Gastrocnemius medialis (tissue), 4 donors: ENCODE measurements at places on chromosomes 3 and 15. TPM values are rescaled to one million over a fixed set of nuclear protein-coding genes. Genes with fewer than 3 reads are reported as not detected.

ARGFX gene
- total RNA-seq: not detected

- H3K4me1 ChIP-seq: peaks cover 11% of the 10 kb centered on the region
- no peaks in the 10 kb centered on the region for H3K27me3 ChIP-seq
- no peak for DNase-seq
- no peaks in the 10 kb centered on the region for H3K36me3 ChIP-seq
- no peak overlapping the region for H3K27ac ChIP-seq
- H3K4me3 ChIP-seq: no peak overlapping the region
Measured at GRCh38 chr3:66256806-66257205, 36.0 kb downstream of the SLC25A26 start.

COL6A5 gene
- total RNA-seq: not detected

- DNase-seq: no peak
- no peak overlapping the region for H3K4me3 ChIP-seq
Measured at GRCh38 chr3:186742618-186743380, 25.6 kb downstream of the KNG1 start.

DNA sequence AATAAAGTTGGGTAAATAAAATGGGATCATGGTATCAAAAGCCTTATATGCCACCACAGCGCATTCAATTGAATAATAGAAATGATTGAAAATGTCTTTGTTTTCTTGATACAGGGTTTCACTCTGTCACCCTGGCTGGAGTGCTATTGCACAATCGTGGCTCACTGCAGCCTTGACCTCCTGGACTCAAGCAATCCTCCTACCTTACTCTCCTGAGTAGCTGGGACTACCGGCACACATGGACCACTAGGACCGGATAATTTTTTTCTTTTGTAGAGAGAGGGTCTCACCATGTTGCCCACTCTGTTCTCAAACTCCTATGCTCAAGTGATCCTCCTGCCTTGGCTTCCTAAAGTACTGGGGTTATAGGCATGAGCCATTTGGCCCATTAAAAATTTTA is 33.8 kb upstream of the BBX start:
- H3K36me3 ChIP-seq: no peaks in the 10 kb centered on the region
- H3K27ac ChIP-seq: no peak overlapping the region
- no peaks in the 10 kb centered on the region for H3K27me3 ChIP-seq
- no peaks in the 10 kb centered on the region for H3K4me1 ChIP-seq

DNA sequence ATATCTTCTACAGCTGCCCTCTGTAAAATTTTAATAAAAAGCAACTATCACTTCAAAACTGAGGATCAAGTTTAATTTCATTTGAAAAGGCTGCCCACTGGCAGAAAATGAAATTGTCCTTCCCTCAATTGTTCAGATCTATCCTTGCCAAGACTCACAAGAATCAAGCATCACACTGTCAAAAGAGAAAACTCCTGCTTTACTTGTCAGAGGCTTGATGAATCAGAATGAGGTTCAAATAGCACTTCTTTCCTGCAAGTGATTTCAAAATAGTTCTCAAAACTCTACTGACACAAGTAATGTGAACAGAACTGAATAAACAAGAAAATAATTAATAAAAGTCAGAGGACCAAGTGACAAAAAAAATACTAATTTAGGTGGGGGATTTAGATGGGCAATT is 70.6 kb downstream of the GOLIM4 start:
- no peaks in the 10 kb centered on the region for H3K27me3 ChIP-seq
- no peak overlapping the region for H3K4me3 ChIP-seq
- peak overlapping the region; percentile 80 for H3K27ac ChIP-seq
- H3K36me3 ChIP-seq: peaks cover 46% of the 10 kb centered on the region

- H3K4me3 ChIP-seq: no peak overlapping the region
- no peaks in the 10 kb centered on the region for H3K36me3 ChIP-seq
- no peak for DNase-seq
- no peak overlapping the region for H3K27ac ChIP-seq
- no peaks in the 10 kb centered on the region for H3K4me1 ChIP-seq
Measured at GRCh38 chr15:71468715-71469114, 341.6 kb upstream of the NR2E3 start.

- H3K36me3 ChIP-seq: no peaks in the 10 kb centered on the region
- no peaks in the 10 kb centered on the region for H3K27me3 ChIP-seq
- no peaks in the 10 kb centered on the region for H3K4me1 ChIP-seq
- no peak overlapping the region for H3K4me3 ChIP-seq
- DNase-seq: no peak
Measured at GRCh38 chr3:37753428-37753827, 108.3 kb upstream of the CTDSPL start.

GRM2 gene
- not detected for total RNA-seq

DNA sequence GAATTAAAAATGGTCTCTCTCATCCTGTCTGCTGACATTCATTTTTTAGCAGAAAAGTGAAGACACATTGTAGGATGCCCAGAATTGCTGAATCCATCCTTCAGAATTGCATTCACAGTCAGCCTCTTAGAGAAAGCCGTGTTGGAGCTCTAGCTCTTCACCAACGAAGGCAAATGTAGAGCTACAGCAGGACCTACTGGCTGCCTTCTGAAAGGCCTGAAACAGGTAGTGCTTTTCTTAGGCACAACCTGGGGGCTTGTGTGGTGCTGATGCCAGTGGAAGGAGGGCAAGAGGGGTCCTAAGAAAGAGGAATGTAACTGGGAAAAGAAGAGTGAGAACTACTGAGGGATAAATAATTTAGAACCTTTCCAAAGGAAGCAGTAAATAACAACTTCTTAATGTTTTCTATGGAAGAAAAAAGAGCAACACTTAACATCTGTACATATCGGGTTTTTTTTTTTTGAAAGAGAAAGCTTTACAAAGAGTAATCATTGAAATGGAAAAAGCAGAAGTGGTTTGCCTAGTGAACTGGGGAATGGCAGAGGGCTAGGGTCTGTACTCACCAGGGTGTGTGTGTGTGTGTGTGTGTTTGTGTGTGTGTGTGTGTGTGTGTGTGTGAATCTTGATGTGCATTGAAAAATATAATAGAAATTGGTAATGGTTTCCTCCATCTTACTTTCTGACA is 297.8 kb downstream of the SATB1 start:
- H3K4me3 ChIP-seq: no peak overlapping the region
- H3K27me3 ChIP-seq: no peaks in the 10 kb centered on the region
- no peak overlapping the region for H3K27ac ChIP-seq
- H3K4me1 ChIP-seq: no peaks in the 10 kb centered on the region
- DNase-seq: no peak

DNA sequence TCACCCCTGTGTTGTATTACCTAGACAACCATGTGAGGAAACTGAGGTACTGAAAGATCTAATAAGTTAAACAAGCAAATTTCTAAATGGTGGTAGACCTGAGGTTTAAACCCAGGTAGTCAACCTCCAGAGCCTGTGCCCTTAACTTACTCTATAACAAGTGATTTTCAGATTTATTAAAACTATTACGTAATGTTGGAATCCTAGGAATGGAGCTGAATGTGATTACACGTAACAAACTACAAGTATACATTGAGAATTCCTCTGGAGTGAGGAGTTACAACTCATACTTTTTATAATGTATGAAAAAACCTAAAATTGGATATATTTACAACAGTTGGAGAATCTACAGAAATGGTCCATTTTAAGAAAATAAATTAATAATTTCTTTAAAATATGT is 18.0 kb downstream of the FAM98B start:
- no peaks in the 10 kb centered on the region for H3K27me3 ChIP-seq
- no peaks in the 10 kb centered on the region for H3K4me1 ChIP-seq
- no peak for DNase-seq
- no peak overlapping the region for H3K4me3 ChIP-seq

DNA sequence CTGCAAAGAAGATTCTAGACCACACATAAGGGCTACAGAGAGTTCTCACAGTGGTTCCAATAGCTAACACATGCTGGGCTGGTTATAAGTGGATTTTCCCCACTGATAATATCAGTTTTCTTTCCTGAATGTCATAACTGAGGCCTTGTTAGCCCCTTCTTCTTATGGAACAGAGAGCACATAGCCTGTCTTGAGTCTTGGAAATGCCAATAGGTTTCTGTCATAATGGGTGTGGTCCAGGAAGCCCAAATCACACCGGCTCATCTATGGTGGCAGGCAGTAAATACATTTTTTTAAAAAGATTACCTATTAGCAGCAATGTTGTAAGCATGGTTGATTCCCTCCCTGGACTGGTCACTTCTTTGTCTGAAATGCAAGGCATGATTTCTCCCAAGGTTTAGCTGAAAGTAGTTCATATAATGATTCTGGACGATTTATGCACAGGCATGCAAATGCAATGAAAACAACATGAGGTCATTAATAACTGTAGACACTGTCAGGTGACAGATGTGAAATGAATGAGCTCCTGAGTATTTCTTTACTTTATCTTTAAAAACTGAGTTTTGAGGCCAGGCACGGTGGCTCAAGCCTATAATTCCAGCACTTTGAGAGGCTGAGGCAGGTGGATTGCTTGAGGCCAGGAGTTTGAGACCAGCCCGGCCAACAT is 67.2 kb upstream of the ATP2C1 start:
- no peak overlapping the region for H3K27ac ChIP-seq
- no peak for DNase-seq
- H3K4me3 ChIP-seq: no peak overlapping the region

NDN gene
- total RNA-seq: 8.9 TPM

DNA sequence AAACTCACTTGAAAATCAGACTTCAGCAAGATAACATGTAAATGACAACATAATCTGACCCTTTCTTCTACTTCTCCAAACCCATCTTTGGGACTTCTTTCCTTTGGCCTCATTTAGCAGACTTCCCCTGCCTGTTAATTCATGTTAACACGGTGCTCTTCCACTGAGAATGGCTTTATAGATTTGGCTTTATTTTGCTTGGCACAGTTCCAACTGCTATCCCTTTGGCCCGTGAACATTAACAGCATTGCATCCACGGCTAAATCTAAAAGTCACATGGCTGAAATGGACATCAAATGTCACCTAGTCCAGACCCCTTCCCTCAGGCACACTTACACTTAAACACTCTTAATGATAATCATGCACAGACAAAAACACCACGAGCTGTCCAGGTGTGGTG is 3.8 kb downstream of the ZMAT3 start:
- no peak for DNase-seq
- no peak overlapping the region for H3K4me3 ChIP-seq
- H3K36me3 ChIP-seq: peaks cover 10% of the 10 kb centered on the region
- H3K27me3 ChIP-seq: no peaks in the 10 kb centered on the region

DNA sequence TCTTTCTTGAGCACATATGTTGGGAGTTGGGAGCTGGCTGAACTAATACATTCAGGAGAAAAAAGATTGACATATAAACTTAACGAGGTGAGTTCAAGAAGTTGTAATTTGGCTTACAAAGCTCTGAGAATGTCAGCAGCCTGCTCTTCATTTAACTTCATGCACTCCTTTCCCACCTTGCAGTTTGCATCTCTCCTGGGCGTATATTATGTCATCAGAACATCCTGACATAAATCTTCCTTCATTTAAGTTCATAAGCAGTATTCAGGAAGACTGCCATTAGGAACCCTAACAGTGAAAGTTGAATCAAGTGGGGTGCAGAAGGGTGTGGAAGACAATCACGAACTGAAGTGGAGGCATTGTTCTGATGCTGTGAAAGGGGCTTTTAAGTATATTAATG is 288.1 kb downstream of the ARPP21 start:
- no peaks in the 10 kb centered on the region for H3K36me3 ChIP-seq
- H3K4me1 ChIP-seq: no peaks in the 10 kb centered on the region
- no peak for DNase-seq
- no peaks in the 10 kb centered on the region for H3K27me3 ChIP-seq
- no peak overlapping the region for H3K4me3 ChIP-seq

- no peak for DNase-seq
- no peaks in the 10 kb centered on the region for H3K36me3 ChIP-seq
- no peaks in the 10 kb centered on the region for H3K27me3 ChIP-seq
- no peaks in the 10 kb centered on the region for H3K4me1 ChIP-seq
Measured at GRCh38 chr3:117537949-117538348, 828.4 kb downstream of the TUSC7 start.

PPM1L gene
- total RNA-seq: 243 TPM

PTH1R gene
- 7.9 TPM for total RNA-seq

CFAP100 gene
- total RNA-seq: not detected

GRCh38 chr3:138230525-138230924 is 43.4 kb downstream of the ARMC8 start:
- H3K27ac ChIP-seq: no peak overlapping the region
- H3K27me3 ChIP-seq: no peaks in the 10 kb centered on the region
- DNase-seq: no peak
- peaks cover 72% of the 10 kb centered on the region for H3K36me3 ChIP-seq
- H3K4me1 ChIP-seq: no peaks in the 10 kb centered on the region

- H3K4me3 ChIP-seq: no peak overlapping the region
- no peak for DNase-seq
- H3K27ac ChIP-seq: no peak overlapping the region
- no peaks in the 10 kb centered on the region for H3K36me3 ChIP-seq
Measured at GRCh38 chr3:173225351-173225750, 84.3 kb upstream of the SPATA16 start.

CHDH gene
- total RNA-seq: 6.5 TPM

GRCh38 chr3:124676236-124676635 is 54.0 kb upstream of the UMPS start:
- no peak overlapping the region for H3K4me3 ChIP-seq

NR1I2 gene
- 0.17 TPM for total RNA-seq

GRCh38 chr3:105490045-105490444 is 123.3 kb downstream of the ALCAM start:
- no peak overlapping the region for H3K4me3 ChIP-seq
- no peak overlapping the region for H3K27ac ChIP-seq
- no peak for DNase-seq
- H3K27me3 ChIP-seq: no peaks in the 10 kb centered on the region

DNA sequence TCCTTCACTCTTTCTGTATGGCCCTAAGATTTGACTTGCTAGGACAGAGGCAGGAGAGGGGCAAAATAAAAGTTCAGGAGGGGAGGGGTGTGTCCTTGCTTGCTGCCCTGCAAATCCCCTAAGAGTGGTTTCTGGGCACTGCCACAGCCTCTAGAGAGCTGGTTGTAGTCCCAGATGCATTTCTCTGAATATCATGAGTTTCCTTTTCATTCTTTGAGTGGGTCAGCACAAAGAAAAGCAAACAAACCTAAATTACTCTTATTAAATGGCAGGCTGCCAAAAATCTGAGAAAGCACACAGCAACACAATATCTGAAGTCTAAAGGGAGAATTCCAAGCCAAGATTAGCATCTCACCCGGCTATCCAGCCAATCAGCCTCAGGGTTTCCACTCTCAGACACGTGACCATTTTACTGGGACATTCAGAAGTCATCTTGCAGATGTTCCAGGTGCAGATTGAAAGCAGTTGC is 919.3 kb downstream of the TUSC7 start:
- no peak overlapping the region for H3K4me3 ChIP-seq
- no peaks in the 10 kb centered on the region for H3K27me3 ChIP-seq
- peaks cover 5% of the 10 kb centered on the region for H3K4me1 ChIP-seq
- DNase-seq: no peak

IMPG2 gene
- total RNA-seq: 0.13 TPM

CLDN16 gene
- not detected for total RNA-seq

KCNH8 gene
- not detected for total RNA-seq

- H3K36me3 ChIP-seq: no peaks in the 10 kb centered on the region
- H3K27me3 ChIP-seq: no peaks in the 10 kb centered on the region
- peak overlapping the region; percentile 8 for H3K27ac ChIP-seq
Measured at GRCh38 chr15:61169275-61169903, 59.7 kb downstream of the RORA start.

CX3CR1 gene
- total RNA-seq: 0.49 TPM

FAM107A gene
- 21.1 TPM for total RNA-seq

GRCh38 chr15:77865701-77866100 is 211.8 kb downstream of the TBC1D2B start:
- H3K27ac ChIP-seq: no peak overlapping the region
- no peaks in the 10 kb centered on the region for H3K4me1 ChIP-seq
- no peaks in the 10 kb centered on the region for H3K36me3 ChIP-seq

GRCh38 chr3:119300991-119301391 is 6.8 kb downstream of the ARHGAP31 start:
- H3K27ac ChIP-seq: no peak overlapping the region
- peaks cover 4% of the 10 kb centered on the region for H3K4me1 ChIP-seq
- H3K4me3 ChIP-seq: no peak overlapping the region
